Activated effector memory CD4-positive, alpha-beta T cell treated with Interleukin-2 at 50 U/mL for 16 hours (primary cell): ENCODE measurements at places on chromosomes 12 and 14.

DNA sequence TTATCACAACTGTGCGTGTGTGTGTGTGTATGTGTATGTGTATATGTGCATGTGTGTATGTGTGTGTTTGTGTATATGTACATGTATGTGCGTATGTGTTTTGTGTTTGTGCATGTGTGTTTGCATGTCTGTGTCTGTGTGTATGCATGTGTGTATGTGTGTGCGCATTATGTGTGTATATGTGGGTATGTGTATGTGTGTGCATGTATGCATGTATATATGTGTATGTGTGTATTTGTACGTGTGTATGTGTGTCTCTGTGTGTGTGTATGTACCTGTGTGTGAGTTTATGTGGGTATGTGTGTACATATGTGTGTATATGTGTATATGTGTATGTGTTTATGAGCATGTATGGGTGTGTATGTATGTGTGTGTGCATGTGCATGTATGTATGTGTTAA is 37.6 kb upstream of the PIWIL1 start:
- no peak for DNase-seq

GRCh38 chr14:89078021-89078795 is 253.8 kb downstream of the TTC8 start:
- DNase-seq, result no peak

GRCh38 chr14:65461730-65462129 is 49.2 kb downstream of the FUT8 start:
- DNase-seq, result no peak

DNA sequence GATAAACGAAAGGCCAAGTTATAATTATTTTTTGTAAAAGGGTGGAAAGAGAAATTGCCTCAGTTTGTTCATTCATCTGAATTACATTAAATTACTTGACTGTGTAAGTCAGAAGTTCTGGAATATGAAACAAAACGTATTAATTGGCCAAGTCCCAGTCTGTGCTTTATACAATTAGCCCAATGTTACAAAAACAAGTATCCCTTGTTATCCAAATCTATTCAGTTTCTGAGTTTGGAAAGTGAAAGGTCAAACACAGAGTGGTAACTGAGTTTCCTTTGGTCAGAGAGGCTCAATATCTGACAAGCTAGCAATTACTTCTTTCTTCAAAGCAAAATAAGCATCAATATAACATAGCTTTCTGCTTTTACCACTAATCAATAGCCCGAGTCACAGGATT is 62.6 kb downstream of the SPPL3 start:
- DNase-seq, result no peak

DNA sequence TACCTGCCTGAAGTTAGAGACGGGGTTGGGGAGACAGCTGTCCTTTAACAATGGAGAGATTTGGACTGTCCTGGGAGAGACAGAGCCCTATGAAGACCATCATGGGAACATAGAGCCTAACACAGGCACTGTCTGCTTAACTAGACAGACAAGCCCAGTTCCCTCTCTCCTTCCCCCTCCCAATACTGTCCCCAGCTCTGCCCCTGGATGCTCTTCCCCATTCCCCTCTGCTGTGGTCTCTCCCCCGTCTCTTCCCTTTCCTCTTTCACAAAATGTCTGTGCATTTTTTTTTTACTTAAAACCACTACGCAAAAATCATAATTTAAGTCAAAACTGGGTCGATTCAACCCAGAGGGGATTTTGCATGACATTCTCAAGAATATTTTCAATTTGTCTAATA is 232.9 kb downstream of the CHST11 start:
- DNase-seq, result no peak

GRCh38 chr14:102252834-102253801 is 51.8 kb downstream of the MOK start:
- no peak for DNase-seq

- DNase-seq, result no peak
Measured at GRCh38 chr12:72074956-72075355, 136.3 kb downstream of the TPH2 start.

- no peak for DNase-seq
Measured at GRCh38 chr12:103697971-103698751, 111.1 kb downstream of the STAB2 start.

- no peak for DNase-seq
Measured at GRCh38 chr14:69093631-69094421, 59.1 kb downstream of the DCAF5 start.

DNA sequence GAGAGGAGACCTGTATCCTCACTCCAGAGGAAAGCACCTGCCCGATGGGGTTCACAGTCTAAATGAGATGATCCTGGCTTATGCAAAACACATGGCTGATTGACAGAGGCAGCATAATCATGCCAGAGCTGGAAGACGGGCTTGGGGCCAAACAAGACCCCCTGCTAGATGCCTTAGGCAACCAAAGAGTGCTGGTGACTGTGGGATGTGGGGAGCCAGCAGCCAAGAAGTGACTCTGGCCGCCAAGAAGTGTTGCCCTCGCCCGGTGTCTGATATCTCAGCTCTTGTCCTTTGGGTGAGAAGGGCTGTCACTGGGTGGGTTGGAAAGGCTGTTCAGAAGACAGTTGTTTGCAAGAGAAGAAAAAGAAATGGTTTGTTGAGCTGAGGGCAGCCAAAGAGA is 56.7 kb downstream of the PLEKHG3 start:
- no peak for DNase-seq

- DNase-seq, result no peak
Measured at GRCh38 chr14:106509176-106509575, 982.8 kb downstream of the TMEM121 start.

- no peak for DNase-seq
Measured at GRCh38 chr12:92961949-92962348, 32.9 kb upstream of the EEA1 start.

- peak; percentile 73 for DNase-seq
Measured at GRCh38 chr12:124939421-124940142, 25.1 kb upstream of the UBC start.

DNA sequence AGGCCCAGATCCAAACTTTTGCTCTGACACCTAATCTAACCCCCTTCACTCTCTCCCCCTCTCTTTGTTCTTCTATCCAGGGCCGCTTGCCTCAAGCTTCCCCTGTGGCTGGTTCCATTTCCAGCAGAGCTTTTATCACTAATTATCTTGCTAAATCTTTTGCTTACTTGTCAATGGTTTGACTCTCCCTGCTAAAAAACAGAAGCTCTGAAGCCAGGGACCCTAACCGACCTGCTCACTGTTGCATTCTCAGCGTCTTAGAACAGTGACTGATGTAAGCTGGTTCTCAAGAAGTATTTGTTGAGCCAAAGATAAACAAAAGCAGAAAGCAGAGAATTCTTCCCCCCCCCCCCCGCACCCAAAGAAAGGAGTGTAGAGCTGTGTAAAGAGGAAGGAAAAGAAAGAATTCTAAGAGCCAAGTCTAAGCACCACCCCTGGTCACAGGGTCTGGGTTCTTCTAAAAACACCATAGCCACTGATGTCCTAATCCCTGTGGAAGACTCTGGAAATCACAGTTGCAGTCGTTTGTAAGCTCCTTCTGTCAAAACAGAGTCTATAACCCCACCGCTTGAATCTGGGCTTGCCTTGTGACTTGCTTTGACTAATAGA is 385.8 kb downstream of the MED13L start:
- no peak for DNase-seq

DNA sequence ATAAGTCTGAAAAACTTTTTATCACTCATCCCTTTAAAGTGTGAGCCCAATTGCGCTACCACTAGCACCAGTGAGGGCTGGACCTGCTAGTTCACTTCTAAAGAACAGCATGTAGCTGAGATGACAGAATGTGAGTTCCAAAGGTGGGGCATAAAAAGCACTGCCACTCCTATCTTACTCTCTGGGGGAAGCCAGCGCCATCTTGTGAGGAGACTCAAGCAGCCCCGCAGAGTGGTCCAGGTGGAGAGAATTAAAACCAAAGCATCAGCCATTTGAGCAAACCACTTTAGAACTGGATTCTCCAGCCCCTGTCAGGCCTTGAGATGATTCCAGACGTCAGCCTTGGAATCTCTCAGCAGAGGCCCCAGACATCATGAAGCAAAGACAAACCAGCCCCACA is 39.9 kb downstream of the TMEM132D start:
- no peak for DNase-seq

- no peak for DNase-seq
Measured at GRCh38 chr14:89270439-89271227, 146.4 kb downstream of the FOXN3 start.

GRCh38 chr12:106429043-106429552 is 71.5 kb downstream of the POLR3B start:
- DNase-seq, result no peak

DNA sequence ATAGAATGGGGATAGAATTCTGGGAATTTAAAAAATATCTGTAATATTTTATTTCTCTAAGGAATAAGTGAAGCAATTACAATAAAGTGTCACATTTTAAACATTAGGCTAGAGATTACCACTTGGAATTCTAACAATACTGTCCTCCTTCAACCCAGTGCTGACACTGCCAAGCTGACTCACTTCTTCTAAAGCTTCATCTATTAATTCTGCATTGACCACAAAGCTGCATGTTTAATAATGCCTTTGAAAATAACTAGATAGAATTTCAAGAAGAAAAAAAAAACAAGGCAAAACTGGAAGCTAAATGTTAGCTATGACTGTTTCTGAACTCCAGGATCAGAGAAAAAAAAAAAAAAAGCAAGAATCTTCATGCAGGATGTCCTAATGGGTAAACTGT is 970.7 kb upstream of the FBXO33 start:
- DNase-seq, result no peak

GRCh38 chr12:63354969-63355368 is 204.0 kb upstream of the AVPR1A start:
- no peak for DNase-seq

DNA sequence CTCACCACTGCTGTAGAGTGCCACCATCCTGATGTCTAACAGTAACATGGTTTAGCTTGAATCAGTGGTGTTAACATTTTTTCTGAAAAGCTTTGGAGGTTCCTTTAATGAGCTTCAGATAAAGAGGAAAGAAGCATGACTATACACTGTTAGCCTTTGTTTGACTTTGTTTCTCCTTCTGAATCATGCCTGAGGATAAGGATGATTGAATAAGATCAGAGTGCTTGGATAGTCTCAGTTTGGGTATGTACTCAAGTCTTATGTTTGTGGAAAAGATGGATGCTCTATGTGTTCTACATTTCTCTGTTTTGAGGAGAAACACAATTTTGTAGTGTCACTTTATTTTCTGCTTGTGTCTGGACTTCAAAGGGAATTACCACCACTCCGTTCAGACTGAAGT is 42.0 kb downstream of the GPATCH2L start:
- DNase-seq, result no peak

DNA sequence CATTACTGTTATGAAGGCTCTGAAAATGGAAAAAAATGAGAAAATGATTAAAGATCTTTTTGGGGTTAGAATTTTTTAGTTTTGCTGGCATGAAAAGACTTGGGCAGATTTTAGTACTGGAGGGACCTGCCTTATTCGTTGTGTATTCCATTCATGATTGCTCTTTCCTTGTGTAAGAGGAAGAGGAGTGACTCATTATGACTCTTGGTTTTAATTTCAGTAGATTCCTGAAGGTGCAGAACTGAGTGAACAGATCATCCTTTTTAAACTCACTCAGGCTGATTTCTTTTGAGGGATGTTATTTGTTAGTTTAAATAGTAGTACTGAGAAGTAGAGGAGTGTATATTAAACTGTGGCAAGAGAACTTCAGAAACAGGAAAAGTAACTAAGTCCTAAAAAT is 41.6 kb downstream of the AKAP6 start:
- no peak for DNase-seq

- no peak for DNase-seq
Measured at GRCh38 chr14:59819446-59820088, 51.0 kb downstream of the RTN1 start.

DNA sequence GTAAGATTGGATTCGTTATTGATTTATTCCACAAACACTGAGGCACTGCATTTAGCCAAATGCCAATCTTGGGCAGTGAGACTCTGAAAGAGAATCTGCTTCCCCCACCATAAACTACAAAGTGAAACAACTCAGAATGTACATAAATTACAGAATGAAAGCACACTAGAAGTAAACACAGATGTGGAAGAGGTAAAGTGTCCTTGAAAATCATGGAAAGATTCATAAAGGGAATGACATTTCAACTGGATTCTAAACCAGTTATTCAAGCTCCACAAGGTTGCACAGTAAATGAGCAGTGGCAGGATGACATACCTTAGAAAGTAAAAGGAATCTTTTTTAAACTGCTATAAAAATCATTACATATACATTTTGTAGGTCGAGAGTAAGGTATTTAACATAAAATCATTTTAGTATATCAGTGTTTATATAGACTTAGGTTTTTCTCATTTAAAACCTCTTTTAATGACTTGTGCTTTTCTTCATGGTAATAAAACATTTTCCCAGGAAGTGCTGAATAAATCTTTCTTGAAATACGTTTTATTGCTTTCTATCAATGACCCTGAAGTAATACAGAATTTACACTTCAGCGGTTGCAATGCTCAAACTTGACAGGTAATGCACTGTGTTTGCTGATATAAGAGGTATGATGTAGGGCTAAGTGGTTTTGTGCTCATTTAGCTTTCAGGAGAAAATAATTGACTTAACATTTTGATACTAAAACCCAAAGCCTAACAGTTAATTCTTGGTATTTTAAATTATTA is 270.6 kb downstream of the NAV3 start:
- DNase-seq, result no peak

DNA sequence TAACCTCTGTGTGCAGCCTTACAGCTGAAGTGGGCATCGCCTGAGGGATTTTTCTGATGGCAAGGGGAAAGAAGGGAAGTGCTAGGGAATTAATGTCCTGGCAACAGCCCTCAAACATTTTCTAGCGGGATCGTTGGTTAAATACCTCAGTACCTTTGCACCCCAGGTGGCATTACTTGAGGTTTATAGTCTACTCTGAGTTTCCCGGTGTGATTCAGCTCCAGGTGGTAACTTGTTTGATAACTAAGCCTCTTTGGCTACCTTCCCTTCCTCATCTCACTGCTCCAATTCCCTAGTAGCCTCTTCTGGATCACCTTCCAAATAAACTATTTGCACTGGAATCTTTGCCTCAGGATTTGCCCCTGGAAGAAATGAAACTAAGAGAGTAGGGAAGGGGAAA is 237.0 kb upstream of the SSTR1 start:
- DNase-seq, result no peak

- no peak for DNase-seq
Measured at GRCh38 chr12:124493809-124494750, 73.3 kb downstream of the NCOR2 start.

GRCh38 chr12:46562625-46563225 is 190.2 kb upstream of the SLC38A2 start:
- no peak for DNase-seq

- no peak for DNase-seq
Measured at GRCh38 chr12:121724925-121725324, 12.4 kb downstream of the TMEM120B start.

GRCh38 chr12:117564881-117565280 is 203.5 kb upstream of the NOS1 start:
- DNase-seq, result no peak

DNA sequence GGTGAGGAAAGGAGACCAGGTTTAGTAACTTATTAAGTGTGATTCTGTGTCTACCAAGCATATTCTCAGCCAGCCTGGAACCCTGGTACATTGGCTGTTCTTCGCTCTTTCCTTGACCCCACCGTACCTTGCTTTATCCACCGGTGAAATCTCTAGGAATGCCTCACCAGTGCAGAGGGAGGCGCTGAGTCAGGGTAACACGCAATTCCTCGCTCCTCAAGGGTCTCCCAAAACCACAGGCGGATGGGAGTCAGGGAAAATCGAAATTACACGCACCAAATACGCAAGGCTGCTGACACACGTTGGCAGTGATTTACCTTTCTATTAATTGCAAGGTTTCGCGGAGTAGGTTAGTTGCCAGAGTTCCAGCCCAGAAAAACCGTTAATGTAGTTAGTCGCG is 845 bp downstream of the L3HYPDH start:
- DNase-seq, result no peak

- DNase-seq, result no peak
Measured at GRCh38 chr14:22606380-22606779, 8.3 kb downstream of the ABHD4 start.
